Hippocampal formation (tissue), 2 donors: ENCODE measurements at places on chromosomes 1 and 21.

GRCh38 chr1:35454176-35454575 is 103.0 kb downstream of the KIAA0319L start:
- no peak for DNase-seq

- DNase-seq = no peak
Measured at GRCh38 chr1:55040933-55041494, 1.7 kb downstream of the PCSK9 start.

- DNase-seq = no peak
Measured at GRCh38 chr1:147843486-147843885, 59.1 kb upstream of the GJA8 start.

GRCh38 chr1:203367057-203367456 is 16.1 kb upstream of the FMOD start:
- DNase-seq = no peak

DNA sequence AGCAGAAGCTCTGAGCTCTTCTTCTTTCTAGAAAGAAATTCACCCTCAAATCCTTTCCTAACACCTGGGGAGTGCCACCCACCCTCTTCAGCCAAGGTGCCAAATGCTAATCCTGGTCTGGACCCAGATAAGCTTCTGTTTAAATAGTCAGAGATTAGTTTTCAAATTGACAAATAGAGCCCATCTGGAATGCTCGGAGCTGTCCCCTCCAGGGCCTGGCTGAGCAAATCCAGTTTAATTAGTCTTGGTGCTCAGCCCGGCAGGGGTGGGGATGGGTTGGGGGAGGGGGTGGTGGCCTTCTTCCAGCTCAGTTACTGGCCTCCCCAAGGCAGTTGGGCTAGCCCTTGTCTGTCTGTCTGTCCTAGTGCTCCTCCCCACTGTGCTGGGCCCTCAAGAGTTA is 269.5 kb downstream of the GRIK3 start:
- DNase-seq = no peak

- DNase-seq = no peak
Measured at GRCh38 chr21:42312626-42313104, 2.5 kb downstream of the TFF3 start.

DNA sequence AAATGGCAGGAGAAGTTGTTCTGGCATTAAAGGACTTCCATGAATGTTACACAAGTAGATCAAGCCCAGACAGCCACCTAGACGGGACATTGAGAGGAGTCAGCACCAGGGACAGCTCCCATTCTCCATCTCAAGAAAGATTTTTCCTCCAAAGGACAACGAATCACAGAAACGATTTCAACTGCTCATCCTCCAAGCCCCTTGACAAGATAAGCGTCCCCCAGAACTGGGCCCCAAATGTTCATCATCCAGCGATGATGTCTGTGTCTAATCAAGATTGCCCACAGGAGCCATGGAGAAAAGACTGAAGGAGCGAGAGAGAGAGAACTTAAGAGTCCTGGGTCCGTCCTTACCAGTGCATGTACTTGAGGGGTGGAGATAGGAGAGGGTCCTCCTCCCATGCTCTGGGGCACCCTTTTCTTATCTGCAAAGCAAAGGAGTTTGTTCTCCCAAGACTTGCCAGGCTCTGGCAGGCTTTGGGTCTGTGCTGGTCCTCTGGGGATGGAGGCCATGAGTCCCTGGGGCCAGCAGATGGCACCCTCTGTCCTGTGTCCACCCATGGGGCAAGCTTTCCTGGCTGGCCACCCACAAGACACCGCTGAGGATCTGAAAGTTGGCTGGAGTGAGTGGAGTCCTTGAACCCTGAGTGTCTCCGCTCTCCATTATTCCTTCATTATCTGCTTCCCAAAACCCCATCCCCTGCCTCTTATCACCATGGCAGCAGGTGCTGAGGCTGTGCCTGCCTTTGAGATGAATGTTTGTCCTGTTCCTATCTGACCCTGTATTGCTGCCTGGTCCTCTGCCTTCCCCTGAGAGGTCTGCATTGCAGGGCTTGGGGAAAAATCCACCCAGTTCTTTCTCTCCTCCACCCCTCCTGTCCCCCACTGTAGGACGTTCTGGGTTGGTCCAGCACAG is 164.6 kb downstream of the ACTL8 start:
- DNase-seq = peak; percentile 8

- DNase-seq = no peak
Measured at GRCh38 chr1:46596846-46597245, 7.2 kb downstream of the MKNK1 start.

DNA sequence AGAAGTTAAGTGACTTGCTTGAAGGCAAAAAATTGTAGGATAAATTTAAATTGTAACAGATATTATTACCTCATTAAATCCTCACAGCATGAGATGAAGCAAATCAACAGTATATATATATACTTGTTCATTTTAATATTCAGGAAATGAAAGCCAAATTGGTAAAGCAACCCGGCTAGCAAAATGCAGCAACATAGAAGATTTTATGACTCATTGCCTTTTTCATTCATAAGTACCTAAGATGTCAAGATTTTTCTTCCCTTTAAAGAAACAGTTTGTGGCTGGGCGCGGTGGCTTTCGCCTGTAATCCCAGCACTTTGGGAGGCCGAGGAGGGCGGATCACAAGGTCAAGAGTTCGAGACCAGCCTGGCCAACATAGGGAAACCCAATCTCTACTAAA is 190.5 kb upstream of the NRIP1 start:
- DNase-seq = no peak

GRCh38 chr1:55213151-55213884 is 1.8 kb downstream of the USP24 start:
- no peak for DNase-seq

- peak; percentile 4 for DNase-seq
Measured at GRCh38 chr1:24186993-24187790, at the start of gene IFNLR1. Gene IFNLR1 (minus strand): TSS chr1:24187289. CDS start chr1:24187248, 41 bp downstream.
